AG04449 (cell line): ENCODE measurements at places on chromosomes 2 and 18.

GRCh38 chr2:127893494-127893893, 7.7 kb upstream of the AMMECR1L start:
- no peak for DNase-seq

- DNase-seq, result no peak
These were observed 12.2 kb upstream of the SH3BP4 start for GRCh38 chr2:234939576-234939975.

GRCh38 chr2:30766666-30767065, 40.6 kb downstream of the CAPN13 start:
- no peak for DNase-seq

- no peak for DNase-seq
These were observed 446.7 kb downstream of the RNF144A start for GRCh38 chr2:7363906-7364305.

DNA sequence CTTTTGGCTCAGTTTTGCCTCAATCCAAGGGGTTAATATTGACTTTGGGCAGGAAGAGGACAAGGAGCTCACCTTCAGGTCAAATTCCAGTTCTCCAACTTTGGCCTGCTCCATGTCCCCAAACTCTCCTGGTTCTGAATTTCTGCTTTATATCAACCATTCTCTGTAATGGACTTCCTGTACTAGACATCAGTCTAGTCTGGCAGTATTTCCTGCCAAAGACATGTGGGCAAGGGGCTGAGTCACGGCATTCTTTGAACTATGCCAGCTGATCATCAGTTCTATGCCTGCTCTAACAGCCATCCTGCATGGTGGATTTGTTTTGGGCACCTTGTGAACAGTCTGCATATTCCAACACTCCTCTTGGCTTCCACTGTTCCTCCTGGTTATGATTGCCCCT, 199.4 kb downstream of the ZEB2 start:
- DNase-seq, result peak; percentile 3

GRCh38 chr2:55585451-55586080, 31.9 kb downstream of the PPP4R3B start:
- DNase-seq, result peak; percentile 17

- no peak for DNase-seq
These were observed 62.6 kb upstream of the TGFA start for GRCh38 chr2:70616168-70616694.

DNA sequence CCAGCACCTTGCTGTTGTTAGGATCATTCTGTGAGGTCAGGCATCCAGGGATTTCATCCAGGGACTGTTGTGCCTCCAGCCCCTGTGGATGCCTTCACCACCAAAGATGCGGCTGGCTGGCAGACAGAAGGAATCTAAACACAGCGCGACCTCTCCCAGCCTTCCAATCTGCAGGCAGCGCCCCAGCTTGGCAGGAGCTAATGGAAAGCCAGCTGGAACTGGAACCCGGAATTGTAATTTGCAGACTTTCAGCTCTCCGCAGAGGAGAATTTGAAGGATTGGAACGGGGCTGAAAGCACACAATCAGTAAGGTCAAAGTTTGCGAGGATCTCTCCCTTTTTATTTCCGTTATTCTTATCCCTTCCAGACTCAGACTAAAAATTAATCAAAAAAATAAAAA, 127.8 kb downstream of the TRIB2 start:
- no peak for DNase-seq

- no peak for DNase-seq
These were observed 177.7 kb upstream of the ZC3H15 start for GRCh38 chr2:186308347-186308746.

- DNase-seq, result no peak
These were observed 191.0 kb upstream of the LRP1B start for GRCh38 chr2:142321706-142322280.

GRCh38 chr2:238082827-238083226, 17.3 kb upstream of the ESPNL start:
- DNase-seq, result no peak

- peak; percentile 52 for DNase-seq
These were observed 20.7 kb downstream of the CCDC150 start for GRCh38 chr2:196660244-196660643.

DNA sequence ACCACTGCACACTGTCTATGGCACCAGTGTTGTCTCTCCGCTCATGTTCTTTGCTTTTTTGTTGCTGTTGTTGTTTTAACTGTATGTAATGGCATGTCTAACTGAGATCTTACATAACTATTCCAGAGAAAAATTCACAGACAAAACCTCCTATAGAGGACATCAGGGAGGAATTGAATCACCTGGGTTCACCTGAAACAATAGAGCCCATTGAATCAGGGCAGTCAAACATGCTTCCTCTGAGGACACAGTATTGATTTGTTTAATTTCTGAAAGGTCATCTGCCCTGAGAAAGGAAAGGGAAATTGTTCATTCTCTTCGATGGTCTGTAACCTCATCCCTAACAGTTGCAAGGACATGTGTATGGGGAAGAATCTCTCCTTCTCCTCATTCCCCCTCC, 237.5 kb downstream of the SRBD1 start:
- DNase-seq, result no peak

GRCh38 chr2:218001629-218002028, 1.2 kb downstream of the TNS1 start:
- no peak for DNase-seq

- DNase-seq, result no peak
These were observed 307.1 kb downstream of the GRB14 start for GRCh38 chr2:164314148-164314547.

- DNase-seq, result no peak
These were observed 313.8 kb downstream of the PDE11A start for GRCh38 chr2:177758591-177759371.

DNA sequence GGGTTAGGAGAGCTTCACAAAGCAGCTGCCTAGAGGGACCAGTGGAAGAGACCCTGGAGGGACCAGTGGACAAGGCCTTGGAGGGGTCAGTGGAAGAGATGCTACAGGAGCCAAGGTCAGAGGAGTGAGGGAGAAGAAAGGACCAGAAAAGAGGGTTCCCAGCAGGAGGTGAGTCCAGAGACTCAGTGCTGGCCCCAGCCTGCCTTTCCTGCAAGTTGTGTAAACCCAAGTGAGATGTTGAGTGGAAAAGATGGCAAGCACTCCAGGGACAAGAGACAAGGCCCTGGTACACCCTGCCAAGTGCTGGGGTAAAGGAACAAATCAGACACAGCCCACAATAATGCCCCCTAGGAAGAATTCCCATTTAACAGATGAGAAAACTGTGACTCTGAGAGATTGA, 94.4 kb downstream of the TTC32 start:
- no peak for DNase-seq

DNA sequence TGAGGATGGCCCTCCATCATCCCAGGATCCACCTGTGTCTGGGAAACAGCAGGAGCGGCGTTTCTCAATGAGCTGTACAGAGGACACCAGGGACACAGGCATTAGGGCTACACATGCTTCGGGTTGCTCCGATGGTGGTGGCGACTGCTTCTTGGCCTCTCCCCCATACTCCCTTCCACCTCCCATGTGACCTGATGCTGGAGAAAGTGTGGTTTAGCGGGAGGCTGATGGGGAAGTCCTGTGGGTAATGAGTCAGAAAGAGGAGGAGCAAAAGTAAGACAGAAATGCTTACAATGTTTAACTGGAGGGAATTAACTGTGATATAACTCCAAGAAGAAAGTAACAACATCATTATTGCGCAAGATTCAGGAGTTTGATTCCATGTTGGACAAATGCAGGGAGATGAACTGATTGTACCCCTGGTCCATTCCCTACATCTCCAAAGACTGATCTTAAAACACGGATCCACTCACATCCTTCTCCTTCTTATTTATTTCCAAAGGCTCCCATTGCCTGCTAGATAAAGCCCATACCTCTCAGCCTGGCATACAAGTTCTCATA, 186.6 kb downstream of the NRP2 start:
- DNase-seq, result peak; percentile 58

- DNase-seq, result no peak
These were observed 9.8 kb upstream of the ARMC9 start for GRCh38 chr2:231188506-231189170.
